Activated CD4-positive, alpha-beta memory T cell treated with anti-CD3 and anti-CD28 coated beads for 36 hours (primary cell): ENCODE measurements at places on chromosomes 5 and 9.

DNA sequence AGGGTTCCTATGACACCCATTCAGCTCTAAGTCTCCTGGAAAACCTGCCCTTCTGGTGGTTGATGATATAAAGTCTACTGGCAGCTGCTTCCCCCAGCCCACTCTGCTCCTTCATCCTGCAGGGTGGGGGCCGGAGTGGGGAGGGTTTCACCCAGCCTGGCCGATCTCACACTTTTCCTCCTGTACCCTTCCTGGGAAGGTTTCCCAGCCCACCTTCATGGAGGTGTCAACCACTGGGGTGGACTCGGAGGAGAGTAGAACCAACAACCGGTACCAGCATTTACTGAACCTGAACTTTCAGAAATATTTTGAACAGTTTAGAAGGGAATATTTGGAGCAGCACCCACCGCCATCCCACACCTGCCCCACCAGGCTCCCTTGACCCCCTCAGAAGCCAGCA lies 30.4 kb downstream of the ROR2 start:
- no peak for DNase-seq
- no peaks in the 10 kb centered on the region for H3K4me1 ChIP-seq
- H3K27me3 ChIP-seq, result peaks cover 26% of the 10 kb centered on the region
- H3K4me3 ChIP-seq, result no peak overlapping the region
- no peaks in the 10 kb centered on the region for H3K36me3 ChIP-seq

DNA sequence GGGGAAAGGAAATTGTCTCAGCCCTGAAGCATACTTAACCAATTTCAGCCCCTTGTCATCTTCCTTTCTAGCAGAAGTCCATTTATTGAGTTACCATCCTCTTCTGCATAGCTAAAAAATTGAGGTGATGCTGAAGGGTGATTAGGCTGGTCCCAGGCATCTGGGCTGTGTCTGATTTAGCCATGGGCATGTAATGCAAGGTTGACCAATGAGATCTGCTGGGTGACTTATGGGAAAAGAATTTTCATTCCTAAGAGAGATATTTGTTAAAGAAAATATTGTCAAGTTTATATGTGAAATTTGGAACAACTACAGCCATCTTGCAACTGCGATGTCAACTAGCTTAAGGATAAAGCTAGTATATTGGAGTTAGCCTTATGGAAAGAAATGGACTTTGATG lies 5.1 kb downstream of the ITGA2 start:
- H3K36me3 ChIP-seq, result no peaks in the 10 kb centered on the region
- H3K4me3 ChIP-seq, result no peak overlapping the region
- H3K27ac ChIP-seq, result no peak overlapping the region
- no peak for DNase-seq
- H3K27me3 ChIP-seq, result peaks cover 4% of the 10 kb centered on the region

- no peak overlapping the region for H3K27ac ChIP-seq
- H3K4me1 ChIP-seq, result no peaks in the 10 kb centered on the region
- H3K36me3 ChIP-seq, result no peaks in the 10 kb centered on the region
- peaks cover 22% of the 10 kb centered on the region for H3K27me3 ChIP-seq
- no peak overlapping the region for H3K4me3 ChIP-seq
These were observed 73.4 kb downstream of the FBXO38 start for GRCh38 chr5:148457183-148457620.

DNA sequence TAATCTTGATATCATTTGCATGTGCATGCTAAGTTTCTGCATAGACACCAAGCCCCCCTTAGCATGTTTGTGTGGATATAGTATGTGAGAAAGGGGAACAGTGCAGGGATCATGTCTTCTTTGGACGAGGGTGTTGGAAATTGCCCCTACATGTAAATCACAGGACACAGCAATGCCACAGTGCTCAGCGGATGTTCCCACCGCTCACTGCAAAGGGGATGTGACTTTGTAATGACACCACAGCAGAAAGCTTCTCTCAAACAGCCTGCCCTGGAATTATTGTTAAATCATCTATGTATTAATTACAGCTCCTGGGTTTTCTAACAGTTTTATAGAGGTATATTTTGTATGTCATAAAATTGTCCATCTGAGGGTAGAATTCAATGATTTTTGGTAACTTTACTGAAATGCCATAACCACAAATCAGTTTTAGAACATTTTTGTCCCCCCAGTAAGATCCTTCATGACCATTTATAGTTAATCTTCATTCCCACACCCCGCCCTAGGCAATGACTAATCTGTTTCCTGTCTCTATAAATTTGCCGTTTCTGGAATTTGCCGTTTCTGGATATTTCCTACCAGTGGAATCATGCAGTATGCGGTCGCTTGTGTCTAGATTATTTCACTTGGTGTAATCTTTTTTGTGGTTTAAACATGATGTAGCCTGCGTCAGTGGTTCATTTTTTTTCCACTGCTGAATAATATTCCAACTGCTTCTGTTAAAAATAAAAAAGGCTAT lies 648.5 kb upstream of the WWC1 start:
- no peak for DNase-seq
- no peaks in the 10 kb centered on the region for H3K27me3 ChIP-seq
- no peak overlapping the region for H3K27ac ChIP-seq
- no peak overlapping the region for H3K4me3 ChIP-seq

DNA sequence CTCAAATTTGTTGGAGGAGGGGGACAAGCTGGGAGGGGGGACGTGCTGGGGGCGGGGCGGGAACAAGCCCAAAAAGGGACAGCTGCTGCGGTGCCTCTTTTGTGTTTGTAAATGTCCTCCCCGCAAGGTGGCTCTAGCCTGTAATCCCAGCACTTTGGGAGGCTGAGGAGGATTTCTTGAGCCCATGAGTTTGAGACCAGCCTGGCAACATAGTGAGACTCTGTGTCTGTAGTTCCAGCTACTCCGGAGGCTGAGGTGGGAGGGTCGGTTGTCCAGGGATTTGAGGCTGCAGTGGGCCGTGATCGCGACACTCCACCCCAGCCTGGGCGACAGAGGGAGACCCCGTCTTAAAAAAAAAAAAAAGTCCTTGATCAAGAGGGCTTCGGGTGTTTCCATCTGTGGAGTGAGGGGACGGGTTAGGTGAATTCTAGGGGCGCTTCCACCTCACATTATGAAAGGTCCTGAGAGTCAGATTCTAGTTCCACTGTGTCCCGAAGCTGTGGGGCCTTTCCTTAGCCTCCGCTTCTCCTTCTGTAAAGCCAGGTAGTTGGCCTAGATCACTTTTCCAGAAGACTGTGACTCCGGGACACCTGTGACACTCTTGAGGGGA lies 779 bp upstream of the CTNNA1 start:
- no peak overlapping the region for H3K27ac ChIP-seq
- no peak for DNase-seq
- peaks cover 21% of the 10 kb centered on the region for H3K27me3 ChIP-seq
- peaks cover 2% of the 10 kb centered on the region for H3K36me3 ChIP-seq
- peaks cover 30% of the 10 kb centered on the region for H3K4me1 ChIP-seq

DNA sequence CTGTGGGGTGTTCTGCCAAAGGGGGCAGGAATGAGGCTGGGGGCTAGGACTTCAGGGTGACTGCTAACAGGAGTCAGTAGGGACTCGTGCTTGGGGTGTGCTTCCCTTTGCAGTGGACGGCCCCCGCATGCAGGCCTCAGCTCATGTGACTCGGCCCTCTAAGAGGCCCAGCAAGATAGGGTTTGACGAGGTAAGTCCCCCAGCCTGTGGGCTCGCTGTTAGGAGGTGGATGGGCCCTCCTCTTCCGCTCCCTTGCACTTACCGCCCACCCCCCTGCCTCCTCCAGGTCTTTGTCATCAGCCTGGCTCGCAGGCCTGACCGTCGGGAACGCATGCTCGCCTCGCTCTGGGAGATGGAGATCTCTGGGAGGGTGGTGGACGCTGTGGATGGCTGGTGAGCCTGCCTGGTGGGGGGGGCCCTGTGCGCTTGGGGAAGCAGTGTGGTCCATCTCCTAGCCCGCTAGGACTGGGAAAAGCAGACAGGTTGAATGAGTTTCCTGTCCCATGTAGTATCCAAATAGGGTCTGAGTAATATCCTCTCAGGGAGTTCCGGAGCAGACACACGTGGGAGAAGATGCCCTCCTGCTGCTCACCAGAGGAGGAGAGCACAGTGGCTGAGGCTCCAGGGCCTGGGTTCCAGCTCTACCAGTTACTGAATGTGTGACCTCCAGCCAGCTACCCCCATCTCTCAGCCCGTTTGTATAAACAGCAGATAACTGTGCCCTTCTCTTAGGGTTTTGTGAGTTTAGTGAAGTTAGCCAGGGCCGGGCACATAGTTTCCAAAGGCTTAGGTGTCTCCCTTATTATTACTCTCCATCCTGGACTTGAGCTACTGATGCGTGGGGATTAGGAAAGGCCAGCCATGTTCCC lies 8.2 kb downstream of the CERCAM start:
- no peaks in the 10 kb centered on the region for H3K27me3 ChIP-seq
- no peaks in the 10 kb centered on the region for H3K36me3 ChIP-seq
- H3K4me1 ChIP-seq, result no peaks in the 10 kb centered on the region
- no peak for DNase-seq
- no peak overlapping the region for H3K4me3 ChIP-seq

DNA sequence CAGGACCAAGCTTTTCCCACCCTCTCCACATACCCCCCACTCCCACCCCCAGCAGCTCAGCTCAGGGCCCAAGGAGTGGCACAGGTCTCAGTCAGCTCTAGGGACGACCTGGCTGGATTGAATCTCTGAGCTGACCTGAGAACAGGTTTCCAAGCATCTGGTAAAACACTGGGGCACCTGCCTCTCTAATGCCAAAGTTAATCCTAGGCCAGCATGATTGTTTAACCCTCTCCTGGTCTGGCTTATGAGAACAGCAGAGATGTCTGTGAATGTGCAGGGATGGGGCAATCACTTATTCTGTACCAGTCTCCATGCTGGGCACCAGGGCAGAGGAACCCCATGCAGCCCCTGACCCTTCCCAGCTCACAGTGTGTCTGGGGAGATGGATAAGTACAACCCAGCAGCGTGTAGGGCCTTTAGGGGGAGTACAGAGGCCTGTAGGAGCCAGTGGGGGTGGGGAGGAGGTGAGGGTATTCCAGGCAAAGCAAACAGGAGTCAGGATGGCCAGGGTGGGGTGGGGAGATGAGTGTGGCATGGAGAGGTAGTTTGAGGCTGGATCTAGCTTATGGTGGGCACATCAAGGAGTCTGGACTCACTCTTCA lies 678 bp upstream of the KIF12 start:
- no peak for DNase-seq
- H3K36me3 ChIP-seq, result no peaks in the 10 kb centered on the region
- no peak overlapping the region for H3K27ac ChIP-seq
- no peak overlapping the region for H3K4me3 ChIP-seq
- peaks cover 5% of the 10 kb centered on the region for H3K4me1 ChIP-seq

- no peak for DNase-seq
- H3K36me3 ChIP-seq, result no peaks in the 10 kb centered on the region
- H3K27me3 ChIP-seq, result no peaks in the 10 kb centered on the region
- H3K27ac ChIP-seq, result no peak overlapping the region
- no peaks in the 10 kb centered on the region for H3K4me1 ChIP-seq
These were observed 233.9 kb upstream of the SGCD start for GRCh38 chr5:156093024-156093423.
